ENCODE measurements at places on chromosomes 4 and X. TPM values are rescaled to one million over a fixed set of nuclear protein-coding genes. Genes with fewer than 3 reads are reported as not detected.

DNA sequence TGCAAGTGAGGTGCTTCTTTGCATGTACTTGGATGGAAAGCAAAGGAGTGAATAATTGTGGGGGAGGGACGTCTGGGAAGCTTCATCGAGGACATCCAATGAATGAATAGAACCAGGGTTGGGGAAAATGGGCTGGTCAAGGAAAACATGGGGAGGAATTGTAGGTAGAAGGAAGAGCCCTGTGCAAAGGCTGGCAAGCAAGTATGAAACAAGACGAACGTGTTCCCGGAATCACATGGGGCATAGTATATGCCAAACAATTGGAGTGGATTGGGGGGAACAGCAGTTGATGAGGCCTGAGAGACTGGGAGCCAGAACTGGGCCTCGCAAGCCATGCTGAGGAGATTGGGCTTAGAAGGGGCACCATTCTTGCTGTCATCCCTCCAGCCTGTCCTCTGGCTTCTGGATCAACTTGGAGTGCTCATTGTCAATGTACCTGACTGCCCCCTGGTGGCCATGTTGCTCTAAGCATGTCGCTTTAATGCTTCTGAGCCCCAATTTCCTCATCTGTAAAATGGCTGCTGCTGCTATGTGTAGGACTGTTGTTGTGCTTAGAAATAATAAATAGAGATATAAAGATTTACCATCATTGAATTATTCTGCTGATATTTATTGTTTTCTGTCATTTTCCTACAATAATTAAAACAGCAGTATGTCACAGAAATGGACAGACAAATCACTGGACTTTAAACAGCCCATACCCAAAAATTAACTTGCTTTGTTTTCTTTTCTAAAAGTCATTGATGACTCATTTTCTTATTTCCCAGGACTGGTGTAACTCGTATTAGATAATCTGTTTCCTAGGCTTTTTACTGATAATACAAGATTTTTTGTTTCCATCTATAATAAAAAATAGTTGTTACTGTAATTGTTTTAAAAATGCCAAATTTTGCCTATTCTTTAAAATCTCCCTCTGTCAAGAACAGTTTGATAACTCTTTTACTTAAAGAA is 66.4 kb downstream of the JADE3 start:
- DNase-seq = peak; percentile 66

DNA sequence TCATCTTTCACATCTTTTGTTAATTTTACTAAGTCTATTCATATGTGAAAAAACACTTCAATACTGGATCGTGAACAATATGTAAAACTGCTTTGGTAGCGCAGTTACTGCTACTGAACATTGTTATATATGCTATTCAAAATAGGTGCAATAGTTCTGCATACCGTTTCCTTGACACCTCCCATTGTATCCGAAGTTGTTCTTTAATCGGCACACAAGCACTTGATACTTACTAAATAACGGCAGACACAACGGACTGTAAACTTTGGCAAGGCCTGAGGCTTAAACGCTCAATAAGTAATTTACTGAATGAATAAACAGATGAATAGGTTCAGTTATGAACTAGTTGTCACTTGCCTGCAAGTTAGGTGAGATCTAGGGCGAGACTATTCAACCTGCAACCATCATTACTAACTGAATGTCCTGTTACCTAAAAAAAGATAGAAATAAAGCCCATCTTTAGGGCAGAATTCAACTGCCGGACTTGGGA is 620 bp downstream of the ANAPC10 start:
- DNase-seq = no peak

Gene EDNRA
- total RNA-seq = 0.23 TPM

DNA sequence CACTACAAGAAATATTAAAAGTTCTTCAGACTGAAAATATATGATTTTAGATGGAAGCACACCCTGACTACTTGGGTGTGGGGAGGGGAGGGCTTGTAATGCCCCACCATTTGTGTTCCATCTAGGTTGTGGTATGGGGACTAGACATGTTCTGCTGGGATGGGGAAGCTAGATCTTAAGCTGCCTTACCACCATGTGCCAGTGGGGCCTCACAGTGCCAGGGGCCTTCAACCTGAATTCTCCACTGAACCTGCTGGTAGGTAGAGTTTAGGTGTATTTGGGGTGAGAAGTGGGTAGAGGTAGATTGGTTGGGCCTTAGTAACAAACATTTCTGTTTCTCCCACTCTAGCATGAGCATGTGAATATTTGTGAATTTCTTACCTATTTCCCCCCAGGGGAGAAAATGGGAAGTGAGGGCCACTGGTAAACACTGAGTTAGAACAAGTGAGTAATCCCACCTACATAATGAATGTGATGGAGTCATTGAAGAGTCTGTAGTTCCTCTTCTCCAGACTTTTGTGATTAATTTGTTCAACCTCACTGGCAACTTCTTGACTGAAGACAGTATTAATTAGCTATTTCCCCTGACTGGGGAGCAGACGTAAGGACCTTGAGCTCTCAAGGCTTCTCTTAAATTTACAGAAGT is 44.0 kb downstream of the BRCC3 start:
- DNase-seq = no peak

All from endothelial cell (in vitro differentiated cells).